ENCODE measurements at places on chromosomes 11 and 22.

DNA sequence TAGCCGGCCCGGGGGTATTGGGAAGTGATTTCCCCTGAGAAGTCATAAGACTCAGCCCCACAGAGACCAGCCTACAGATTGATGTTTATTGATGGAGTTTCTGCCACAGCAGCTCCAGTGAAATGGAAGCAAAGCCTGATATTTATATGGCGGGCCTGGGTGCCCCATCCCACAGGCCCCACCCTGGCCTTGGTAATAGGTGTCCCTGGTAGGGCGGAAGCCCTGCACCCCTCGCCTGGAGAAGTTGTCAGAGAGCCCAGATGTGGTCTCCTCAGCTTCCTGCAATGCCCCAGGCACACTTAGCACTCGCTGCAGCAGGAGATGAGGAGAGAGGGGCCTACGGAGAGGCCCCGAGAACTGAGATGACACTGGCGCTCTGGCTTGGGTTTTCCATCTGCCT is 107.4 kb downstream of the MORC2 start:
- no peak for DNase-seq

DNA sequence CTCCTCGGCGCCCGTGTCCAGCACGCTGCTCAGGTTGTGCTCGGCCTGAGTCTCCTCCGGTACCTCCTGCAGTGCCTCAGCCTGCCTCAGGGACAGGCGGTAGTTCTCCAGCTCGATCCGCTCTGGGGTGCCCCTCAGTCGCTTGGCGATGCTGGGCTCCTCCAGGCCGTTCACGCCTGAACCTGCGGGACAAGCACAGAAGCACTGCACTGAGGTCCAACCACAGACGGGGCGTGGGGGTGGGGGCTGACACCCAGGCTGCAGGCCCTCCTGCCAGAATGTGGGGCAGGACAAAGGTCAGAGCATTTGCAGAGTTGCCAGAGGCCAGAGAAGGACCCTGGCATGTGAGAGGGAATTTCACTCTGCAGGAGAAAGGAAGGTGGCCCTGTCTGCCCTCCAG is 67.6 kb upstream of the BID start:
- no peak for DNase-seq

GRCh38 chr22:35311551-35311999 is 11.9 kb downstream of the TOM1 start:
- DNase-seq, result no peak

DNA sequence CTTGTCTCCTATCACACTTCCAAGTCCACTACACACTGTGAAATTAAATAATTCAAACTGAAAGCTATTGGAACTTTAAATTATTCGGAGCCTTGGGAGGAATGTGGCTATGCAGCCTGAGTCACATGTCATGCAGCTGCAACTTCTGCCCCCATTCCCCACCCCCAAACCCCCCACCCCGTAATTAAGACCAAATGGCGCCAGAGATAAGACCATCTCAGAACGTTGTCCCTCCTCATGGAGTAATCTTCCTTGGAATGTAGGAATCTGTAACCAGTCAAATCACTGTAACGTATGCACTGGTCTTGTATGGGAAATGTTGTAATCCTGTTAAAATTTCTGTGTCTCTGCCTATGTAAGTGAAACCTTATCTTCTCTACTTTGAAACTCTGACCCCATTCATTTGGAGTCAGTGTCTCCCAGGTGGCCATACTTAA is 37.0 kb downstream of the GAB2 start:
- DNase-seq, result no peak

- no peak for DNase-seq
Observed at GRCh38 chr22:36465232-36466021, 16.0 kb downstream of the TXN2 start.

- DNase-seq, result no peak
Observed at GRCh38 chr11:83571302-83571701, 285.1 kb upstream of the CCDC90B start.

GRCh38 chr22:44443641-44444235 is 54.3 kb downstream of the RTL6 start:
- DNase-seq, result no peak
